ENCODE measurements at places on chromosomes 4 and X.

DNA sequence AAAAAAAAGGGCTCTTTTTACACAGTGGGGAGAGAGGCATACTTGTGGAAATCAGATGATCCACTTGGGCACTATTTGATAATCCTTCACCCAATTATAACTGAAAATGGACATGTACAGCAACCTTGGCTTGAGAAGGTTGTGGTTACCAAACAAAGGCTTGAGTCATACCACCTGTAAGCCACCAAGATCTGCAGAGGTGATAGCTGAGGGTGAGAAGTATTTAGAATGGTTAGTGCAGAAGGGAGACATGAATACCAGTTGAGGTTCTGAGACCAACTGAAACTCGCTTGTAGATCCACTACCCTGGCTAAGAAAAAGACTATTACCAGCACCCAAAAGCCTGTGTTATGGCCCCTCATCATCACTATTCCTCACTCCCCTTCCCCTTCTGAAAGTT, 614.0 kb downstream of the STIM2 start:
- no peak for DNase-seq

DNA sequence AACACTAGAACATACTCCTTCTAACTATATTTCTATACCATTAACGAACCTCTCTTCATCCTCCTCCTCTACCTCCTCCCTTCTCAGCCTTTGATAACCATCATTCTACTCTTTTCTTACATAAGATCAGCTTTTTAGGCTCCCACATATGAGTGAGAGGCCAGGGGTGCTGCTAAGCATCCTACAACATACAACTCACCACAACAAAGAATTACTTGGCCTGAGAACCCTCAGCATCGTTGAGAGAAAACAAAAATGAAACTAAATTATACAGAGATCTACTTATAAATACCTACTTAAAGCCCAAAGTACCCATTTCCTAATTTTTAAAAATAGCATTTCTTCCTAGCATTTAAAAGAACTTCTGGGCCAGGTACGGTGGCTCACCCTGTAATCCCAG, 77.7 kb downstream of the CC2D2A start:
- DNase-seq = no peak

DNA sequence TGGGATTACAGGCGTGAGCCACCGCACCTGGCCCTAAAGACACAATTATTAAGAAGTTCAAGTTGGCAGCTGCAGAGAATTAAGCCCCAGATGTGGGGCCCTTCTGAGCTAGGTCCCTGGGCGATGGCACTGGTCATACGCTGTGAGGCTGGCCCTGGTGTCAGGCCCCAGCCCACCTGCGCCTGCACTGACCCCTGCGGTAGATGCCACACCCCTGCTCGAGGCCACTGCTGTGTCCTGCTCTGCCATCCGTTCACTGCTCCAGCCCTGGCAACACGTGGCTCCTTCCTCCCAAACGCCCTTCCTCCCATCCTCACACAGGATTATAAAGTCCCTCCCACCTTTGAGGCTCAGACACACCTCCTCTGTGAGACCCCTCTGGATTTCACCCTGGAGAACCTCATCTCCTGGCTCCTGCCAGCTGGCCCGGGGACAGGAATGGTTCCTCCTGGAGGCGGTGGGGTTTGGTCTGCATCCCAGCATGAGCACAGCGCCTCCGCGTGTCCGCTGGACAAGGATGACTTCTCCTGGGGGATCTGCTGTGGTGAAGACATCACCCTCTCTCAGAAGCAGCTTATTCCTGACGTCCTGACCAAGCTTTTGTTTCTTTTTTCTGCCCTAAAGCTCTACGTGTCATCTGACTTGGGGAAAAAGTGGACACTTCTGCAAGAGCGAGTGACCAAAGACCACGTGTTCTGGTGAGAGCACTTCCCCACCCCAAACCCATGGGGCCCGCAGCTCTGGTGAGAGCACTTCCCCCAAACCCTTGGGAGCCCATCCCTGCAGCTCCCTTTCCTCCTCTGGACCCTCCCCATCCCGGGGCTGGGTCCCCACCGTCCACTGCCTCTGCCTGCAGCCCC, 219.0 kb upstream of the PSAPL1 start:
- no peak for DNase-seq

GRCh38 chrX:103793545-103793940, 16.9 kb downstream of the PLP1 start:
- no peak for DNase-seq

DNA sequence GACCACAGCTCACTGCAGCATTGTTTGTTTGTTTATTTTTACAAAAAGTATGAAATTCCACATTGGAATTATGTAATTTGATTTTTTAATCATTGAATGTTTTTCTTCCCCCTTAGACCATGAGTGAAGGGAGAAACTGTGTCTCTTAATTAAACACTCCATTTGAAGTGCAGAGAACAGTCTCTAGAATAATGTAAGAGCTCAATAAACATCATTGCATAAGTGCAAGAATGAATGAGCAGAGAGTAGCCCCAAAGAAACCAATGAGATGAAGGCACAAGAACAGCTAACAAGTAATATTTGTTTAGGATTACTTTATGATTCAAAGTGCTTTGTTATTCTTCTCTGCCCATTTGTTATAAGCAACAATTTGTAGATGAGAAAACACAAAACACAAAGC, 921.3 kb upstream of the LCORL start:
- DNase-seq = no peak
